T-helper 2 cell (primary cell): ENCODE measurements at places on chromosomes 4 and X.

- no peak for DNase-seq
These were observed 90.9 kb upstream of the SRD5A3 start for GRCh38 chr4:55255179-55255578.

DNA sequence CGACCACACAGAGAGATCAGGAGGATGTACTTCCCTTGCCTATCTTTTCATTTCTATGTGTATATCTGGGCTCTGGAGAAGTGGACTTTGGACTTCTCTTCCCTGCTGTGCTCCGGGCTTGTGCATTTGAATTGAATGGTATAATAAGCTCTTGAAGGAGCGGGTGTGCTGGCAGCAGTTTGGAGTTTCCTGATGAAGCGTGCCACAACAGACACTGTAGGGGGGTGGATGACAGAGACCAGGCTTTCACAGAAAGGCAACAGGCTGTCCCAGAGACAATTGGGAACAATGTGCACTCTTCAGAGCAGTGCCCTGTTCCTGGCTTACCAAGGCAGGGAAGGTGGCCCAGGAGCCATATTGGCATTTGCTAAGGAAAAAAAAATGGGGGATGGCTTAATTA is 170.1 kb downstream of the FRMPD4 start:
- no peak for DNase-seq

DNA sequence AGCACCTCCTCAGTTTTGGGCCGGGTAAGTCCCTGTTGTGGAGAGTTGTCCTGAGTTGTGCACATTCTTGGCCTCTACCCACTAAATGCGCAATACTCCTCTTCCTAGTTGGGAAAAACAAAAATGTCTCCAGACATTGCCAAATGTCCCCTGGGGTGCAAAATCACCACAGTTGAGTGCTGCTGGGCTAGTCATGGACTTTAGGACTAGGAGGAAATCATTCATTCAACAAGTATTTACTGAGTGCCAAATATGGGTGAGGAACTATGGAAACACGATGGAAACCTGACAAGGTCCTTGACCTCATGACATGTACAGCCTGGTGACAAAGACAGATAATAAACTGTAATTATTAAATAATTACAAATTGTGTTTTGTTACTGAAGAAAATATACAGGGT is 71.6 kb downstream of the STX18 start:
- DNase-seq = no peak

GRCh38 chr4:122739174-122739573 is 6.7 kb downstream of the BBS12 start:
- no peak for DNase-seq

DNA sequence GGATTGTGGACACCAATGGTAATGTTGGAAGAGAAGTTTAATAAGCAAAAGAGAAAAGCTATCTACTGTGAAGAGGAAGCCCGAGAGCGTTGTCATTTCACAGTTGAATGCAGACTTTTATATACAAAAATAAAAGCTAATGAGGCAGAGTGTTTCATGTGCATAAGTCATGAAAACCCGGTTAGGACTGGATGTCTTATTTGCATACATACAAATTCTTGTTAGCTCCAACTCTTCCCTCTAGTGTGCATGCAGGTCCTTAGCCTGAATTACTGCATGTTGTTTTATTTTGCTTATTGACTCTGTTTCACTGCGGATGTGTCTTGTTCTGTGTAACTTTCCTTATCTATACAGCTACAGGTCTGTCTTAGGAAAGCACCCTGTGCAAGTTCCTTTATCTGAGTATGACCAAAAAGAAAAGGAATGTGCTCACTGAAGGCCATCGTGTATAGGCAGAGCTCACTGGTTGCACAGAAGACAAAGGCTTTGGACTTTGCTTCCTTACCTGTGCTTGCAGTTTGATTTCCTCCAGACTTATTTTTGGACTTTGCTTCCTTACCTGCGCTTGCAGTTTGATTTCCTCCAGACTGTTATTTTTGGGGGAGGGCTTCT is 25.1 kb upstream of the UGT2B11 start:
- no peak for DNase-seq

DNA sequence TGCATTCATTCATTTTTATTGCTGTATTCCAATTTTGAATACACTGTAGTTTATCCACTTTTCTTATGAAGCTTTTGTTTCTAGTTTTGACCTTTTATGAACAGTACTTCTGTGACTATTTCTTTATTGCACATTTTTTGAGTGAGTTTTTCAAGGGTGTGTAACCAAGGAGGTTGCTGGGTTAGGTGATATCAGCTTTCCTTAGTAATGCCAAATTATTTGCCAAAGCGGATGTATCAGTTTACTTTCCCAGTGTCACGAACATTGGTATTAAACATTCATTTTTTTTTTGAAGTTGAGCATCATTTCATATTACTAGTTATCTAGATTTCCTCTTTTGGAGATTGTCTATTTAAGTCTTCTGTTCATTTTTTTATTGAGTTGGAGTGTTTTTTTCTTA is 32.9 kb downstream of the STIM2 start:
- DNase-seq = no peak

DNA sequence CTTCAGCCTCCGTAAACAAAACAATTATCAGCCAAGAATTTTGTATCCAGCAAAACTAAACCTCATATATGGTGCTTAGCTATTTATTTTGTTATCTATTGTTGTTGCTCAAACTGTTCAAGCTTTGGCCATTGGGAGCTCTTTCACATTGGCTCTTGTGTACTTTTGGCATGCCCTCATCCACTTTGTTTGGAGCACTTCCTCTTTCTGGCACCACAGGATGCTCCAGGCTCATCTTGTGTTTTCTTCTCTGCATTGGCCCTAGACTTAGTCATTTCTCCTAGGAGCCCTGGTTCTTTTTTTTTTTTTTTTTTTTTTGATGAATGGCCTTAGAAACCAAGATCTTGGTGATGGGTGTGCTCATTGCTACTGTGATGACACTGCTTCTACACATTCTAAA is 74.5 kb downstream of the DIPK2B start:
- DNase-seq = no peak

- DNase-seq = no peak
These were observed 21.5 kb upstream of the ENPEP start for GRCh38 chr4:110454441-110454840.

DNA sequence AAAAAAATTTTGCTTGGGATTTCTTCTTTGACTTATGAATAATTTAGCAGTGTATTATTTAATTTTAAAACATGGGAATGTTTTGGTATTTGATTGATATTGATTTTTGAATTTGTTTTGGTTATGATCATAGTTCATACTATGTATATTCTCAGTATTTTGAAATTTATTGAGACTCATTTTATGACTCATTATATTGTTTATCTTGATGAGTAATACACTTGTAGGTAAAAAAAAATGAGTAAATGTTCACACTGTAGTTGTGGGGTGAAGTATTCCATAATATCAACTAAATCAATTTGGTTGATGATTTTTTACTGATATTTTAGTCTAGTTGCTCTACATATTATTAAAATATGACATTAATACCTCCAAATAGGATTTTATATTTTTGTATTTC is 1142.2 kb downstream of the ADGRL3 start:
- DNase-seq = no peak

DNA sequence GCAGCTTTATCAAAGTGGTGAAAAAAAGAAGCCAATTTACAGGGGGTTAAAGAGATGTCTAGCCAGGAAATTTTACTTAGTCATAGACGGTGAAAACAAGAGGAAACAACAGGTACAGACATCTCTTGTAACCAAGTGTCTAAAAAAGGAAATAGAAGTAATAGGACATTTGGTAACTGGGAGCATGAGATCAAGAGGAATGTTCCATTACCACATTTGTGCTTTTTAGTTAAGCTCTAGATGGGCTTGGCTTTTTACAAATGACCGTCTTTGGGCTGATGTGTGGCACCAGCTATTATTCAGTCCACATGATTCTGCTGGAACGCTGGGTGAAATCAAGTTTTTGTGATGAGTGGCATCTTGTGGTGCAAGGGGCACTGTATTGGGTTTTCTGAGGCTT is 179.5 kb downstream of the SMIM20 start:
- DNase-seq = no peak

- no peak for DNase-seq
These were observed 400.7 kb upstream of the FAT1 start for GRCh38 chr4:187124331-187124730.

- no peak for DNase-seq
These were observed 3.2 kb downstream of the PRRG3 start for GRCh38 chrX:151698485-151698884.

- no peak for DNase-seq
These were observed 14.6 kb downstream of the LDB2 start for GRCh38 chr4:16883806-16884205.

DNA sequence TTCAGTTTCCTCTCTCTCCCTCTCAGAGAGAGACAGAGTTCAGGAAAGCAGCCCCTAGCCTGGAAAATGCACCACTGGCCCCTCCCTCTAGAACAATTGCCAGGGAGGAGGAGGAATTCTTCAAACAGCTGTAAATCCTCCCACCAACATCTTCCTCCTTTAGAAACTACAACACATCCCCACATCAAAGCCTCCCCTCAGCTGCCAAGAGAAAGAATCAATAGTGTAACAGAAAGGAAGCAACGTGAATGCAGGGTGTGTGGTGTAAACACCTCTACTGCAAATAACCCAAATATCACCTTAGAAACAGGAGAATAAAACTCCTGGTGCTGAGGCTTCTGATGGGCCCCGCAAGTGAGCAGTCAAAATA is 249.9 kb upstream of the GATB start:
- no peak for DNase-seq

DNA sequence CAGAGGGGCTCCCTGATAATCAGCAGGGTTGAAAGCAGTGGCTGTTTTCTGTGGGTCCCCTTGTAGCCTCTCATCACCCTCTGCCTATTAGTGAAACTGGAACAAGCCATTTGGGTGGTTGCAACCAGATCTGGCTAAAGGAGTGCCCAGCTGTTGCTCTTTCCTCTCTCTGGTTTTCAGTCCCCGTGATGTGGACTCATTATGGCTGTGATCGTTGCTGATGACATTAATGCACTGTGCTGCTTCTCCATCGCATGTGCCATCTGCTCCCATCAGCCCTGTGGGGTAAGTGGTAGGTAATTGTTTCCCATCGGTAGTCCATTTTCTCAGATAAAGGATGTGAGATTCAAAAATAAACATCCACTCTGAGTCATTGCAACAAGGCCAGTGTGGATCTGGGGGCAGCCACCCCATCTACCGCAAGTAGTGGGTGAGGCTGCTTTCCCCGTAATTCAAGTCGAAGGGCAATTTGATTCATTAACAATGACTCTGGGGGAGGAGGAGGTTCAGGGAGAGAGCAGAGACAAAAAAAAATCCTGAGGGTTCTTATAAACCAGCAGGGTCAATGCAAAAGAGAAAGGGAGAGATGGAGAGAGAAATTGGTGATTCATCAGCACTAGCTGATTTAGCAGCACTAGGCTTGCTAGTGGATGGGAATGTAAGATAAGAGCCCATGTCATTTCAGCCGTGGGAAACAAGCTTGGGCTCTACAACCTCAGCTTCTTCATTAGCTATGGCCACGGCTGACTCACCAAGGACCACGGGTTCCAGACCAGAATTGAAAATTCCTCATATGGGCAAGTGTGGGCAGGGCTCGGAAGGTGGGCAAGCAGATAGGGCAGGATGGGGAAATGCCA is 357.8 kb downstream of the MID1IP1 start:
- no peak for DNase-seq

DNA sequence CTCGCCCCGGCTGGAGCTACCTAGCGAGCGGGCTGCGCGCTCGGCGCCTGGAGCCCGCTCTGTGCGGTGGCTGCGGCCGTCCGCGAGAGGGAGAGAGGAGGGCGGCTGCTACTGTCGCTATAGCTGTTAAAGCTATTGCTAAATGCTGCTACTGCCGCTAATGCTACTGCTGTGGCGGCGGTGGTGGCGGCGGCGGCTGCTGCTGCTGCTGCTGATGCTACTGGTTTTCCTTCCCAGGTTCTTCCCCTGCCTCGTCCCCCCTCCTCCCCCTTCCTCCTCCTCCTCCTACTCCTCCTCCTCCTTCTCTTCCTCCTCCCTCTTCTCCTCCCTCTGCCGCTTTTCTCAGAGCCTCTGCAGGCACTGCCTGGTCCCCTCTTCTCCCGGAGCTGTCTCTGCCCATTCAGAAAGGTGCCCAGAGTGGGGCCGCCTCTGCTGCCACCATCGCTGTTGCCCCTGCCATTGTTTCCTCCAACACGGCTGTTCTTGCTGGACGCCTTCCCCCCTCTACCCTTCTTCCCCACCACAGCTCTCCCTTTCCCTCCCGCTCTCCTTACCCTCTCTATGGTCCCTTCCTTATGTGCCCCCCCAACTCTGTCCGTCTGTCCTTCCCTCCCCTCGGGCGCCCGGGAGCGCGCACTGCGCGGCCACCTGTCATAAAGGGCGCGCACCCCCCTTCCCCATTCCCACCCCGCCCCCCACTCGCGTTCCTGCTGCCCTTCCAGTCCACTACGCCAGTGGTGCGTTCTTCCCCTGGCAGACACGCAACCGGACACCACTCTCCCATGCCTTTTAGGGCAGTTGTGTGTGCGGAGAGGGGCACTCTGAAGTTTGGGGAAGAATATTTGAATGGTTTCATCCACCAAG is at the start of gene NEXMIF:
NEXMIF (minus strand) TSS at position 228 of the 864 bp plus-strand sequence.
- DNase-seq = peak; percentile 62

DNA sequence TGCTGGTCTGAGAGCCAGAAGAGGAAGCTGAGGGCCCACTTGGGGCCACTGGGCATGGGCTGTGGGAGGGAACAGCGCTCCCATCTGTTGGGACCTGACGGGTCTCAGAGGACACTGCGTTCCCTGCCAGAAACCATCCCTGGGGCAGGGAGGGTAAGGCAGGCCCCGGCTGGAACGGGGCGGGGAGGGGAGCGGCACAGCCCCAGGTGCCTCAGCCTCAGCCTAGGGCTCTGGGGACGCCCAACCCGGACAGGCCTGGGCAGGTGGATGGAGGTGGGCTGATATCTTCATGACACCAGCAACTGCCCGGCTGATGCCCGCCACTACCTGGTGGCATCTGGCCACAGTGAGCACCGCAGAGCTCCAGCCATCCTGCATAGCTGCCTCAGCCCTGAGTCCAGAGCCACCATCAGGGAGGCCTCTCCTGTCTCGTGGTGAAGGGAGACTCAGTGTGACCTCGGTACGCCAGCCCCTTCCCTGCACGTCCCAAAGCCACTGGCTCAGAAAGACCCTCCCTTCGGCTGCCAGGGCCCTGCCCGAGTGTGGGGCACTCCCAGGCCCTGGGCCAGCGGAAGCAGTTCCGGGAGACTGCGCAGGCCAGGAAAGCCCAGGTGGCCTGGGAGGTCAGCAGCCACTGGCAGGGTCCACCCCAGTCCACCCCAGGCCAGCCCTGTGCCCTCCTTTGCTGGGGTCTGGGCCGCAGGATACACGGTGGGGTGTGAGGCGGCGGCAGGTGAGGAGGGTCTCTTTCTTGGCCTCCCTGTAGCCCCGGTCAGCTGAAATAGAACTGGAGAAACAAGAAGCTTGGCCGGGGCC is 34.6 kb upstream of the FGFR3 start:
- DNase-seq = no peak
